ENCODE measurements at places on chromosomes 5 and 9.

GRCh38 chr9:123338710-123339665 is 17.0 kb upstream of the CRB2 start:
- no peak for DNase-seq

- no peak for DNase-seq
Measured at GRCh38 chr5:5473226-5473625, 50.7 kb downstream of the ICE1 start.

DNA sequence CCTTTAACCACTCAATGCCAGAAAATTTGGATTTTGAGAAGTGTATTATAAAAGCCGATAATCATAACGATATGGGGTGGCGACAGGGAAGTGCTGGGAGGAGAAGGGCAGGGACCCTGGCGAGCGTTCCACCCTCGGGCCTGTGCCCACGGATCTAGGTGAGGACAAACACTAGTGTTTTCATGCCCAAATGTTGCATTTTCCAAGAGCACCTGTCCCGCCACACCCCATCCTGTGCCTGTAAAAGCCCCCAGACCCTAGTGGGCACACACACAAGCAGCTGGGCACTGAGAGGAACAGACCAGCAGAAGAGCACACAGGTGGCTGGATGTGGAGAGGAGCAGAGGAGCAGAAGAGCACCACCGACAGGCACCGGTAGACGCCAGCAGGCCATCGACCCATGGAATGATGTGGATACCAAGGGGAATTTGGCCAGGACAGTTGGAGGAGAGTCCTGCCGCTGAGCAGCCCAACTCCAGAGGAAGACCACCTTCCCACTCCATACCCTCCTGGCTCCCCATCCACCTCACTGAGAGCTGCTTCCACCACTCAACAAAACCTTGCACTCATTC is 315.0 kb downstream of the EDIL3 start:
- no peak for DNase-seq

GRCh38 chr5:16618138-16618897 is 1.5 kb upstream of the RETREG1 start:
- no peak for DNase-seq

DNA sequence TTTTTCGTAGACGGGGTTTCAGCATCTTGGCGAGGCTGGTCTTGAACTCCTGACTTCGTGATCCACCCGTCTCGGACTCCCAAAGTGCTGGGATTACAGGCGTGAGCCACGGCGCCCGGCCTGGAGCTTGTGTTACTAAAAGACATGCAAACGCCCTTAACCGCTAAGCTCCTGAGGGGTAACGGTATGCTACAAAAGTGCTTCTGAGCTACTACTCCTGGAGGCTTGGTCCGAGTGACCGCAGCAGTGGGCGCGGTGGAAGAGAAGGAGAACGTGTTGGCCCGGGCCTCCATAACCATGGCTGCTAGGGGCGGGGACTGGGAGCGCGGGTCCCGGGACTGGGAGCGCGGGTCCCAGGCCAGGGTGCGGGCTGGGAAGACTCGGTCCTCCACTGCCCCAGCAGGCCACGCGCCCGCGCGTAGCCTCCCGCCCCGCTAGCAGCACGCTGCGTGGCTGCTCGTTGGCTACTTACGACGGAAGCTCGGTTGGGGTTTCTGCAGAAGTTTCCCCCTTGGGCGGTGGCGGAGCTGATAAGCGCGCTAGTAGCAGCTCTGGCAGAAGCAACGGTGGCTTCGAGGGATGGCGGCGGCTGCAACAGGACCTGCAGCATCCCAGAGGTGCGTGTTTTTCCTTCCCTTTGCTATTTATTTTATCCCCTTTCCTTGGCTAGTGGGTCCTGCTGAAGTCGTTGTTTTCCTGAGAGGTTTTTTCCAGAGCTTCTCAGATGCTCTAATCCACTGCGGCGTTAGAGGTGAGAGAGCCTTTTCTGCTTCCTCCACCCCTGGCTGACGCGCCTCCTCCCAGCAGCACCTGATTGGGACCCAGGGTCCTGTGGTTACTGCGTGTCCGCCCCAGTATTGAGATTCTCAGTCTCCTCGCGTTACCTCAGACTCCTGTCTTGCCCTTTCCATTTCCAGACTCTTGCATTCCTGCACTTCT is 69.2 kb upstream of the CCDC180 start:
- DNase-seq, result no peak

GRCh38 chr9:111599092-111599954 is at the start of gene PTGR1:
TSS of gene PTGR1 (minus strand) at chr9:111599647. CDS start at chr9:111597422, 2,225 bp downstream.
- DNase-seq, result no peak

DNA sequence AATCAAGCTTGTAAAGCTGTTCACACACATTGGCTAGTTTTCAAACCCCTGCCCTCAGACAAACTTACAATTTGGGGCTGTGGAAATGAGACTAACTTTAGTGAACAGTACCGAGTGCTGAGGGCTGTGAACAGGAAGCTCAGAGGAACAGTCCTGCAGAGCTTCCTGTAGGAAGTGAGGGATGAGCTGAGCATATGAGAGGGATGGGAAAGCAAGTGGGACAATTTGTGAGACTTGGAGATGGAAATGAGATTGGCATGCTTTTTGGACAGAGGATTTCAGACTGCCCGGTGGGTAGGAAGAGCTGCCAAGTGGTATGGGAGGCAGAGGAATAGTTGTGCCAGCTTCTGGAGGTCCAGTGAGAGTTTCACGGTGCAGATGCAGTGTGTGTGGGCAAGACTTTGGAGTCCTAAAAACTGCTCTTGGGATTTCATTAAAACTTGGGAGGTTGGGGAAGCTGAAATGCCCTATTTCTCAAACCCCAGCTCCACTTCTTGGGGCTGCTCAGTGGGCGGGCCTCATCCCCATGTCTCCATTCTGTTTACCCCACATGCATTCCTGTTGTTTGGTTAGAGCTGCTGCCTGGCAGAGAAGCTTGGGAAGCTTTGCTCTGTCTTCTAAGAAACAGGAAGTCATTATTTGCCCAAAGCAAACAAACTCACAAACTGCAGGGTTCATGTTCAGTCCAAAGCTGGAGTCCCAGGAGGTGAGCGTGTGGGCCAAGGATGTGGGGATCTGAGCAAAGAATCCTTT is 267.5 kb downstream of the ZSWIM6 start:
- no peak for DNase-seq

DNA sequence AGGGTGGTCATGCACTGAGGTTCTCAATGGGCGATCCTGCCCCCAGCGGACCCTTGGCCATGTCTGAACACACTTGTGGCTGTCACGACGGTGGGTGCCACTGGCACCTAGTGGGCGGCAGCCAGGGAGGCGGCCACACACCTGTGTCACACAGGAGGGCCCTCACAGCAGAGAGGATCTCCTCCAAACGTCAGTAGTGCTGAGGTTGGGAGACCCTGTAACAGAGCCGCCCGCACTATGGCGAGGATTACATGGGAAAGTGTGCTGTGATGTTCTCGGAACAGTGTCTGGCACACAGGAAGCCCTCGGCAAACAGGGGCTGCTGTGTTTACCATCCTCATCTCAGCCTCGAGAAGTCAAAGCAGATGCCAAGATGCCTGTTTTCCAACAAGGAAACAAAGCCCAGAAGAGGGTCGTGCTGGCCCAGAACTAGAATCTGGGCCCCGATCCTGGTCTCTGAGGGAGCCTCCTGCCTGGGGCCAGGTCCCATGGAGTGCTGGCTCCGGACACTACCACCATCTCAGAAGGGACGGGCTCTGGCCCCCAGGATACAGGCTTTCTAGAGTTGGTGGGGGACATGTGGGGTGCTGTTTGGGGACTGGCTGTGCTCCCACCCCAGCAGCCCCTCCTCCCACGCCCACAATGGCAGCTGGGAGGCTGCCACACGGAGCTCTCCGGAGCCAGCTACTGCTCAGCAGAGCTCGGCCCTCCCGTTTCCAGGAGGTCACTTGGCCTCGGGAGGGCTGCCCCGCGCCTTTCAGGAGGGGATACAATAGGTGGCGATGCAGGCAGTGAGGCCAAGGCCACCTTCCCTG is 48.2 kb downstream of the DBH start:
- DNase-seq, result no peak

Measured in NCI-H187 treated with DMSO at 0.1 percent for 48 hours (cell line).